Stimulated activated CD8-positive, alpha-beta memory T cell treated with anti-CD3 and anti-CD28 coated beads, Interleukin-15, amount 100 ng/mL, for 24 hours (primary cell): ENCODE measurements at places on chromosomes 3 and 15.

GRCh38 chr15:48645558-48646330 is at the start of gene FBN1:
Gene FBN1 (minus strand): TSS chr15:48645709. CDS start chr15:48644769, 940 bp downstream.
- DNase-seq, result no peak

GRCh38 chr3:157542711-157543500 is 39.7 kb upstream of the VEPH1 start:
- no peak for DNase-seq

- no peak for DNase-seq
Measured at GRCh38 chr3:18847583-18848197, 300.6 kb upstream of the KCNH8 start.

DNA sequence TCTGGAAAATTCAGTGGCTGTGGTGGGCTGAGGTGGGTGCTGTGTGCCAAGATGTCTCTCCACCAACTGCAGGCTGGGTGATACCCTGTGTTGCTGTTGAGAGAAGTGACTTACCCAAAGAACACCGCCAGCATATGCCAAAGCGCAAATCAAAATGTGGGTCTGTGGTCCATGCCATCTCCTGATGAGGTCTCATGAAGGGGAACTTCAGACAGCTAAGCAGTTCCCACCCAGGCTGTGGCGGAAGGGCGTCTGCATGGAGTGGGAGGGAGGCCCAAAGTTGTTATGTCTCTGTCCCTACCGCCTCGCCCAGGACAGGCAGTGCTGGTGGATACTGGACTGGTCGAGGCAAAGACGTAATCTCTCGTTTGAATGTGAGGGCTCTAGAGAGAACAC is 70.9 kb upstream of the PLXNA1 start:
- DNase-seq, result no peak

DNA sequence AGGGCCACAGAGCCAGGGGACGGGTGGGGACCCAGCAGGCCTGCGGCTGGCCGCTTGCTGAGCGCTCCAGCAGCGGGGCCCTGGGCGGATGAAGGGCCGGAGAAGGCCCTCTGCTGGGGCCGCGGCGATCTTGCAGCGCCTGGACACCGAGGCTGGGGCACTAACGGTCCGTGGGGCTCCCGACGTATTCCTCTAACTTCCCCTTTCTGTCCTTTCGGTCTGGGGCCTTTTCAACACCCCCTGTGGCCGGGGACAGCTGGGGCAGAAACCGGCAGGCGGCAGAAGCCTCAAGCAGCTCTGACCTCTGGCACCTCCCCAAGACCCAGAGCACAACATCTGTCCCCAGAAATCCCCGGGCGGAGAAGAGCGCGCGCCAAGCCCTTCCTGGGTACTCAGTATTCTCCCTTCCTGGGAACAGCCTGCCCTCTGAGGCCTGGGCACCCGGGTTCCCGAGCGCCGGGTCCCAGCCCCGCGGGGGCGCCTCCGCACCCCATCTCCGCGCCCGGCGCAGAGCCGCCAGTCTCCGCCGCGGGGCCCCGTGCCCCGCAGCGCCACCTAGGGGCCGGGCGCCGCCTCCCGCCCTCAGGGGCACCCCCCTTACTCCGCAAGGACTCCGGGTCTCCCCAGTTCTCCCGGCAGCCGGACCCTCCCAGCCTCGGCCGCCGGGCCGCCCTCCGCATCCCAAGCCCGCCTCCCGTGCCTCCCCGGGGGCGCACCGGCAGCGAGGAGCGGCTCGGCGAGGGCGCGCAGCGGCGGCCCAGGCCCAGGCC is 582 bp upstream of the SLCO3A1 start:
- peak; percentile 58 for DNase-seq

DNA sequence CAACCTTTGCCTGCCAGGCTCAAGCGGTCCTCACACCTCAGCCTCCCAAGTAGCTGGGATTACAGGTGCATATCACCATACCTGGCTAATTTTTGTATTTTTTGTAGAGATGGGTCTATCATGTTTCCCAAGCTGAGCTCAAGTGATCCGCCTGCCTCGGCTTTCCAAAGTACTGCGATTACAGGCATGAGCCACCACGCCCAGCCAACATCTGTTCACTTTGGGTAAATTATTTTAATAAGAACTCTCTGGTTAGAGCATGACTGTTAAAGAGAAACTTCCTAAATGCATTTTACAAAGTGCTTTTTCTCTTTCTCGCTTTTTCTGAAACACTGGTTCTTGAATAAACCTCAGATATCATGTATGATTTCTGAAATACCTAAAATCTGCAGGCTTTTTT is 172.5 kb downstream of the PTPRG start:
- DNase-seq, result no peak

GRCh38 chr3:183558495-183558894 is 3.0 kb upstream of the KLHL6 start:
- no peak for DNase-seq

- DNase-seq, result no peak
Measured at GRCh38 chr3:135197246-135197645, 402.2 kb downstream of the EPHB1 start.

DNA sequence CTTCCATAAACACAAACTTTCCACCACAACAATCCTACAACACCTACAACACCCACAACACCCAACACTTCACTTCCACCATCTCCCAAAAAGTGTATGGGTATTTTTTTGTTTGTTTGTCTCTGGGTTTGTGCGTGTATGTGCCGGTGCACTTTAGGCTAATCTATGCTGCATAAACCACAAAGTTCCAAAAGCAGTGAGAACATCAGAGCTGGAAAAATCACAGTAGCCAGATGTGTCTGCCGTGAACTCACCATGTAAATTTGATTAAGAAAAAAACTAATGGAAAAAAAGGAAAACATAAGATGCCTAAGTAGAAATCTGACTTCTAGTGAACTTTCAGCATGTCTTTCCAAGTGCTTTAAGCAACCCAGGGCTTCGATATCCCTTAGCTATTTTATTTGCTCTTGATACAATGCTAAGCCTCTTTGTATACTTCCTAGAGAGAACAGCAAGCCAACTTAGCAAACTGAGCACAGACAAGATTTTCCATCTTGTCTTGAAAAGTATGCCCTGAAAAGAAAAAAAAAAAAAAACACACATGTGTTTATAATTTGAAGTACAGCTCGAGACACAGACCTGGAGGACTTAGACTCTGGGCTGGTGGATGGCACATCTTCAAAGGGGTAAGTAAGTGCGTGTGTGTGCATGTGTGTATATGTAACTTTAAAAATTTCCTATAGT is 91.4 kb downstream of the WWTR1 start:
- DNase-seq, result no peak

GRCh38 chr3:14581334-14582044 is 41.3 kb upstream of the GRIP2 start:
- no peak for DNase-seq

DNA sequence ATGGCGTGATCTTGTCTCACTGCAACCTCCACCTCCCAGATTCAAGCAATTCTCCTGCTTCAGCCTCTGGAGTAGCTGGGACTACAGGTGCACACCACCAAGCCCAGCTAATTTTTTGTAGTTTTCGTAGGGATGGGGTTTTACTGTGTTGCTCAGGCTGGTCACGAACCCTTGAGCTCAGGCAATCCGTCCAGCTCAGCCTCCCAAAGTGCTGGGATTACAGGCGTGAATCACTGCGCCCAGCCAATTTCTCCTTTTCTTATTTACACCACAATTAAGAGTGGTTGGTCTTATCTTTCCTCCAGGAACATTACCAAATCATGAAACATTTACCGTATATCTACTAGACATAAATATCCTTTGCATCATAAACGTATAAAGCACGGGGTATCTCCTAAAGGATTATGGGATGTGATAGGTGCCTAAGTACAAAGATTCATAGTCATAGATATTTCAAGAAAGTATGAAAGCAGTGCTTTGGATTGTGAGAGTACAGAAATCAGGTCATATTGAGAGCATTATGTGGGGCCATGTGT is 194.5 kb downstream of the RBMS3 start:
- DNase-seq, result no peak

GRCh38 chr3:171354706-171355582 is 105.3 kb downstream of the TNIK start:
- DNase-seq, result no peak

DNA sequence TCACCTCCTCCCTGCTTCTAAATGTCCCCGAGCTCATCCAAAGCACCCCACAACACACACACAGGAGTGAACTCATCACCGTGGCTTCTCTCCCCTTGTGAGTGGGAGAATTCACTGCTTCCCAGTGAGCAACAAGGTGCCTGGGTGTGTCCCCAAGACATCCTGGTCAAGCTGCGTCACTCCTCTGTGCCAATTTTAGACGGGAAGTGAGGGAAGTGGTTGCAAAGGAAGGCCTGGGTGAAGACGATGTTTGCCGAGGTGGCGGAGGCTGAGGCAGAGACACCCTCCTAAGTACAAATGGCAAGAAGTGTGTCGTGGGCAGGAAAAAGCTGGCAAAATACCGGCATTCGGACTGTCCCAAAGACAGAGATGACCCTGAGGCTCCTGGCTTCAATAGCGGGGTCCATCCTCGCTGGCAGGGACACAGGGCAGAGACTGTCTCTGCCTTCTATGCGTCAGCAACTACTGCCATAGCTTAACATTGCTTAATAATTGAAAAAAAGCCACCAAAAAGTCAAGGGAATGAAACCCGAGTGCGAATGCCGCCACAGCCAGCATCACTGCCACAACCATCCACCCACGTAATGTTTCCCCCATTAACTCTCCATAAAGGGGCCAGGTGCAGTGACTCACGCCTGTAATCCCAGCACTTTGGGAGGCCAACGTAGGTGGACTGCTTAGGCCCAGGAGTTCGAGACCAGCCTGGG is 72.8 kb downstream of the VGLL4 start:
- DNase-seq, result no peak
